ENCODE measurements at places on chromosomes 12 and 14.

- peak; percentile 10 for DNase-seq
Observed at GRCh38 chr12:65685514-65685913, 138.8 kb upstream of the HMGA2 start.

- no peak for DNase-seq
Observed at GRCh38 chr14:74554742-74555362, 57.2 kb downstream of the LTBP2 start.

- no peak for DNase-seq
Observed at GRCh38 chr12:61563665-61564450, 696.3 kb upstream of the USP15 start.

GRCh38 chr14:24080888-24081738, 9.8 kb downstream of the CPNE6 start:
- DNase-seq: no peak

DNA sequence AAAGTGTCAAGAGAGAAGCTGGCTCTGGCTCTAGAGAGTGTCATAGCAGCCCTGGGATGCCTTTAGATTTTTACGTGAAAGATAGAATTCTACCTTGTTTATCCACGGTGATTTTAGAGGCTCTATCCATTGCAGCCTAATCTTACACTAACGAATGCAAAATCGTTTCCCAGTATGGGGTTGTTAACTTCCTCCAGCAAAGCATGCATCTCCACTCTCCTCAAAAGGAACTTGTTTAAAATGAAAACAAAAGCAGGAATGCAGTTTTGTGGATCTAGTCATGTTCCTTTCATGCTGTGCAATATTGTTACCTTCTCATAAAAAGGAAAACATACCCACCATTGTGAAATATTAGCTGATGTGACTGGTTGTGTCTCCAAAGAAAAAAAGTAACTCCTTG, 88.4 kb downstream of the ANO2 start:
- DNase-seq: no peak

DNA sequence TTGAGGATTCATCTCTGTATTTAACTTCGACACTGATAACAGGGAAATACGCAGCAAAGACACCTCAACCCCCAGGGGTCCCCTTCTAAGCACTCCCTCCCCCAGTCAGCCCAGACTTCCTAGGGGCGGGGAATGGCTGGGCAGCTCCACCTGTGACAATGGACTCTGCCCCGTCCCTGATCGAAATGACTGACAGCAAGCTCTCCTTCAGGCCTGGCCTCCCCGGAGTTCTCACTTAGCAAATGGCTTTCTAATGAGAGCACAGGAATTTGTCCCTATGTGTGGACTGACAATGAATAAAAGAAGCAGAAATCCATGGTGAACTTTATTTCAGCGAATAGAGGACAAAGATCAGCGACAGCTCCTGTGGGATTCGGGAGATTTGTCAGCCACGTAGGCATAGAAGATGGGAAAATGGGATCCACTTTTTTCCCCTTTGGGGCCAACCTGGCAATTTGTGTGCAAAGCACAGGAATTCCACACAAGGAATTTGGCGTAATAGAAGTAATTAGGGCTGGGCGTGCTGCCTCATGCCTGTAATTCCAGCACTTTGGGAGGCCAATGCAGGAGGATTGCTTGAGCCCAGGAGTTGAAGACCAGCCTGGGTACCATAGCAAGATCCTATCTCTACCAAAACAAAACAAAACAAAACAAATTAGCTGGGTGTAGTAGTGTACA, 63.8 kb downstream of the TNFAIP2 start:
- no peak for DNase-seq

- DNase-seq: no peak
Observed at GRCh38 chr12:74429535-74429934, 108.1 kb upstream of the ATXN7L3B start.

DNA sequence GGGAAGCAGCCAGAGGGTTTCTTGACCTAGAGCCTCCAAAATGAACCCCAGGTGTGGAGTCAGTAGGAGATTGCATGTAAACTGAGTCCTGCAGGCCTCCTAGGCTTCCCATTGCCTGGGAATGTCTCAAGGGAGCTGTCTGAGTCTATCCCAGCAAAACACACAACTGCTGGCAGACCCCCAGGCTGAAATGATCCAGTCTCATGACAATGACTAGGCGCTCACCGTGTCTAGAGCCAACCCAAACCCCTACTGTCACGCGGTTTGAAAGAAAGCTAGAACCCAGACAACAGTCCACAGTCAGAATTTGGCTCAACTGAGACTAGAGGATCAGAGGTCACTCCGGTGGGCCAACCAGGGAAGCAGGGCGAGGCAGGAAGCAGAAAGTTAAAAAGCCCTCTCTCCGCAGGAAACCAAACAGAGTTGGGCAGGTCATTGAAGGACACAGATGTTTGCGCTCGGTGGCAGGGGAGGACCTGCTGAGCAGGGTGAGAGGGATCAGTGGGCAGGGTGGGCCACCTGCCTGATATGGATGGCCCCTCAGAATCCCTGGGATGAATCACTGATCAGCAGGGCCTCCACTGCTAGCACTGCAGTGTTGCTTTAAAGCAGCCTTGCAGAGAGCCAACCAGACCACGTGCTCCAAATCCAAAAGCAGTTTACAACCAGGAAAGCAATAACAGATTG, 23.8 kb downstream of the ACTN1 start:
- no peak for DNase-seq

GRCh38 chr14:68788275-68788995, 4.4 kb downstream of the ZFP36L1 start:
- DNase-seq: no peak

DNA sequence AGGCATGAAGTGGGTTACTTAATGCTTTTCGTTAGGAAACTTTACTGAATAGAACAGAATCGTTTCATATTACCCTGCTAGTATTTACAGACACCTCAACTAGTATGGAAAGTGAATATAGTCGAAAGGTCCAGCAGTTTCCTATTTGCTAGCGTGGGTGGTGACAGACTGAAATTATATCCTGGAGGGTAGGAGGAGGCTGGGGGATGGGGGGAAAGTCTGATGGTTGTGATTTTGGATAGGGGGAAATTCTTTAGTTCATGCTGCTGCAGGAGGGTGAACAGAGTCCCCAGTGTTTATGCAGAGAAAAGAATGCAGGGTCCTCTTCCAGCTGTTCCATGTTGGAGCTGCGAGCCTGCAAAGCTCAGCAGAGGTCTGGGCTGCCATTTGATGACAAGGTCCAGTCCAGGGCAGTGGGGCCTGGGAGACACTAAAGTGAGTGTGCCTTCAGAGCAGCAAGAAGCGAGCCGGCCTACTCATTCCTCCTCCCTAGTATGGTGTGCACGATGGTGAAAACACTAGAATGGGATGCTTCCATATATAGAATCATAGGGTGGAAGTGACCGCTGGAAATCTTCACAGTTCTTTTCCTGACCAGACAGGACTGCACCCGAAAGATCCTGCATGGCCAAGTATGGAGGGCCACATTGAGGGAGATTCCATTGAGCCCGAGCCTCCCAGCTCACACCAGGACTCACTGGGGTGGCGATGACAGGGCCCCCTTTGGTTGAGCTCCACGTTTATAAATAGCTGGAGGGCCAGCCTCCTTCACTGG, 2.1 kb downstream of the SAMD4A start:
- no peak for DNase-seq

DNA sequence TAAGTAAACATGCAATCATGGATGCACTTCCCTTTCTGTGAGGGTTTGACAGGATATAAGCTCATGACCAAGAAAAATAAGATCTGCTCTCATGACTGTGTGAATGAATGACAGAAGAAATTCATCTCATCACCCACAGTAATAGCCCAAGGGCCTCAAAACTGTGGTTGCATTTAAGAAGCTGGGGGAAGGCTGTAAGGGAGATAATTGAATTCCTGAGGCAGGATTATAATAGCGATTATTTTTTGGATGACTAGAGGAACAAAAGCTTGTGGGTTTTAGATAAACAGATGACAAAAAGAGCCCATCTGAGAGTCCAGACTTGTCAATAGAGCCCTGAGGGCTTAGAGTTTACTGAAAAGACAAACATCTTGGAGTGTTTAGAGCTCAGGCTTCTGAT, 161.2 kb downstream of the NTF3 start:
- DNase-seq: no peak

GRCh38 chr12:95004610-95005009, 1.1 kb upstream of the NDUFA12 start:
- peak; percentile 91 for DNase-seq

GRCh38 chr12:121903202-121903601, 14.6 kb downstream of the PSMD9 start:
- peak; percentile 15 for DNase-seq

- DNase-seq: no peak
Observed at GRCh38 chr14:75119056-75119455, 7.8 kb downstream of the NEK9 start.

DNA sequence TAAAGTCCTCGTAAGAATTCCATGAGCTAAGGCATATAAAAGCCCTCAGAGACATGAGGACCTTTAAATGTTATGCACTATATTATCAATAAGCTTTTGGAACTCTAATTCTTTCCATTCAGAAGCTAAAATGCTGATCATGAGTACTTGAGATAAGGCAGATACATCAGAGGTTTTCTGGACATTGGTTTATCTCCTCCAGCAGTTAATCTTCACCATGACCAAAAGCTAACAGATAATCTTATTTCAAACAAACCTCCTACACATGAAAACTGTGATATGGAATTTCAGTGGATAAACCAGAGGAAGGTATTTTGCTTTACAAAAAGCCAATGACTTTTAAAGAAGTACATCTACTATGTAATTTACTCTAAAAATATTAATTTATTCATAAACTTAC, 97.9 kb upstream of the BBS10 start:
- no peak for DNase-seq

GRCh38 chr14:55354500-55354899, 57.1 kb downstream of the ATG14 start:
- DNase-seq: peak; percentile 37

DNA sequence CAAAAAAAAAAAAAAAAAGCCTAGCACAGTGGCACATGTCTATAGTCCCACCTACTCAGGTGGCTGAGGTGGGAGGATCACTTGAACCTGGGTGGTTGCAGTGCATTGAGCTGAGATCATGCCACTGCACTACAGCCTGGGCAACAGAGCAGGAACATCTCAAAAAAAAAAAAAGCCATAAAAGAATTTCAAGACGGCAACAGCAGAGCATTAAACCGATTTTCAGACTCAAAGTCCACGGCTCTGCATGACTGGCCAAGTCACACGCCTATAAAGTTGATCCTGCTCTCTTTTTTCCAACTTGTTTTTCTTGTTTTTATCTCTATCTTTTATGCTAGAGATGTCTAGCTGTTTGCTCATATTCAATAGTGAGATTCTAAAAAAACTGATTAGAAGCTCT, 45.3 kb downstream of the FBXO34 start:
- no peak for DNase-seq

- no peak for DNase-seq
Observed at GRCh38 chr14:105399466-105399775, 1.1 kb downstream of the TEX22 start.

DNA sequence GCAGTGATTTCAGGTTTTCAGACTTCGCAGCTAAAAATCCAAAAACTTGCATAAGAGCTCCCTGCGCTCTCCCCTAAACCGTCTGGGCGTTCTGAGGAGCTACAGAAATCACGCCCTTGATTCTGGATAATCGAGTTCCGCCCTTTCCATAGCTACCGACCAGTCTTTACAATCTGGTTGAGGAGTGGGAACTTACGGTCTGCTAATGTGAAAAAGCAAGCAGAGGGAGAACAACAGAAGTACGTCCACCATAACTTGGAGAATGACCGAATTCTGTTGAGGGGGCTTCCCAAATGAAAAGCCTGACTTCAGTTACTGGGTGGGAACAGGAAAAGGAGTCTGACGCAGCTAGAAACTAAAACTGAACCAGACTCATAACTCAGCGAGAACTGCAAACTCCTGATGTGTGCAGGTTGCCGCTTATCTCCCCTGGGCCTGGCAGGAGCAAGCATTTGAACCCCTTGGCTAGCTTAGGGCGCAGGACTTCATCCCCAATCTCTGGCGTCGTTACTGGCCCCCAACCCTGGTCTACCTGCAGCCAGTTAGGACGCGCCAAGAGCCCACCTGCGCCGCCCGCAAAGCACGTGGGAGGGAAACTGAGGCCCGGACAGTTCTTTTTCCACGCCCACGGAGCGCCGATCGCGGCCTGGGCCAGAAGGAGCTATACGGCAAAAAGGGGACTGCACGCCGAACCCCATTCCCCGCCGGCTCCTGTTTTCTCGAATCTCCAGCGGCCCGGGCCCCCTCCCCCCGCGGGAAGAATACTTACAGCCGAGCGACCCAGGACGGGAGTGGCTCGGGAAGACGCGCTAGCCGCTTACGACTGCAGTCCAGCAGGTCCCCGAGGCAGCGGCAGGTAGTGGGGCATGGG, 838 bp downstream of the LRIG3 start:
- DNase-seq: no peak

- DNase-seq: no peak
Observed at GRCh38 chr12:68446384-68446783, 114.2 kb upstream of the MDM1 start.

GRCh38 chr14:74586681-74587362, 25.2 kb downstream of the LTBP2 start:
- DNase-seq: no peak

DNA sequence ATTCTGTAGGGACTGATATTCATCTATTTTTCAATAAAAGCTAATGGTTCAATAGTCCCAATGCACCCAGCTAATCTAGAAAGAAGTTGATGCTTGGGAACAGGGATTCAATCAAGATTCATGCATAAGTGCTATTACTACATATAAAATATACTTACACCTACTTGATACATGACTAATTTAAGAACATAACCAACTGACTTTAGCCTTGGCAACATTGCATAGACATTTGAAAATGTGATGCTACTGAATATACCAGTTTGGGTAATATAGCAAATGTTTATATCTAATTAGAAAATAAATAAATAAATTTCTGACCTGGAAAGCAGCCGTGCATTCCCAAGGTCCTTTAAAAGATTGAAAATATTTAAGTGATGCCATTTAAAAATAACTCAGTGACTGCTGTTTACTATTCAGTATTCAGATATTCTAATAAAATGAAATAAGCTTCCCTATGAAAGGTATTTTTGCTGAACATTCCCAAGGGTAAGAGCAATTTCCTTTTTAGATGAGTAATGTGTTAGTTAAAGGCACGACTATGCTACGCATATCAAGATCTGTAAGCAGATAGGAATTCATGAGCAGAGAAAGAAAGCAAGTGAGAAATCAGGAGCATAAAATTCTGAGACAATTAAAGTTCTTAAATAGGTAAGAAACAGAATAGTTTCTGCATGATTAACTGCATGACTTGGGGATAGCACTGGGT, 160.6 kb upstream of the SYT1 start:
- no peak for DNase-seq

- DNase-seq: peak; percentile 96
Observed at GRCh38 chr12:104669851-104670337, 213.1 kb downstream of the CHST11 start.

DNA sequence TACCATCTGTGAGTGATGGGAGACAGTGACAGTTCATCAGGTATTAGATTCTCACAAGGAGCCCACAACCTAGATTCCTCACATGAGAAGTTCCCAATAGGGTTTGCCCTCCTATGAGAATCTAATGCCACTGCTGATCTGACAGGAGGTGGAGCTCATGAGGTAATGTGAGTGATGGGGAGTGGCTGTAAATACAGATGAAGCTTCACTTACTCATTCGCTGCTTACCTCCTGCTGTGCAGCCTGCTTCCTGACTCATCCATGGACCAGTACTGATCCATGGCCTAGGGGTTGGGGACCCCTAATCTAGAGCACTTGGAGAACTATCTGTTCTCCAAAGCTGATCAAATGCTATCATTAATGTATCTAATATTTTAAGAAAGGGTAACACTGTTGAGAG, 17.7 kb downstream of the CLEC2D start:
- DNase-seq: no peak

GRCh38 chr12:30898846-30899245, 27.7 kb upstream of the TSPAN11 start:
- no peak for DNase-seq

- DNase-seq: no peak
Observed at GRCh38 chr12:64877363-64878004, 53.0 kb downstream of the TBC1D30 start.
